ENCODE measurements at places on chromosomes 4 and X.

DNA sequence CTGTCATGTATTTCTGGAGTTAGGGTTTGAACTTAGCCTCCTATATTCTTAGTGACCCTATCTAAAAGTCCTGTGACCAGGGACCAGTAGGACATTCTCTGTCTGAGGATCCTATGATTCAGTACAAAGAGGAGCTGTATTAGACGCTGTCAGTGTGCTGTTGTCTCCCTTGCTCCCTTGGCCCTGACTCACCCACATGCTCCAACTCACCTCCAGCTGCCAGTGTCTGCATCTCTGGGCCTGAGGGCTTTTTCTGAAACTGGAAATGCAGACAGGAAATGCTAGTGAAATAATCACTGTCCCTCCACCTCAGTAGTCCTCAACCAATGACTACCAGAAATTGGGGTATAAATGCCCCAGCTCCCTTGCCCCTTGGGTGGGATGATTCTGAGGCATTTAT, 535.3 kb upstream of the RPS6KA3 start:
- DNase-seq: no peak

DNA sequence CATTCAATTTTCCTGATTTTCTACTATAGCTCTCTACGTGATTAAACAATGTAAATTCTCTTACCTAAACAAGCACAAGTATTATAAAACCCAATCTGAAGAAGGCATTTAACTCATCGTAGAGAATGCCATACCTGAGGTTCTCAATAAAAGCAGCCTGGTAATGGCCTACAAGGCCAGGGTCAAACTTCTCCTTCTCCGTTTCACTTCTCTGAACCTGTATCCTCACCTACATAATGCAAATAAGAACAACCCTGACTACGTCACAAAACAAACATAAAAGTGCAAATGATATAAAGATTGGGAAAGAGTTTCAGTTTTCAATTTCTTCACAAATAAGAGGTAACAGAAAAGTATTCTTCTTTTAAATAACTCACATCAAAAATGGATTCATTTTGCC, 55.6 kb upstream of the STS start:
- DNase-seq: no peak

GRCh38 chr4:155588437-155588836, 78.2 kb upstream of the GUCY1A1 start:
- no peak for DNase-seq

DNA sequence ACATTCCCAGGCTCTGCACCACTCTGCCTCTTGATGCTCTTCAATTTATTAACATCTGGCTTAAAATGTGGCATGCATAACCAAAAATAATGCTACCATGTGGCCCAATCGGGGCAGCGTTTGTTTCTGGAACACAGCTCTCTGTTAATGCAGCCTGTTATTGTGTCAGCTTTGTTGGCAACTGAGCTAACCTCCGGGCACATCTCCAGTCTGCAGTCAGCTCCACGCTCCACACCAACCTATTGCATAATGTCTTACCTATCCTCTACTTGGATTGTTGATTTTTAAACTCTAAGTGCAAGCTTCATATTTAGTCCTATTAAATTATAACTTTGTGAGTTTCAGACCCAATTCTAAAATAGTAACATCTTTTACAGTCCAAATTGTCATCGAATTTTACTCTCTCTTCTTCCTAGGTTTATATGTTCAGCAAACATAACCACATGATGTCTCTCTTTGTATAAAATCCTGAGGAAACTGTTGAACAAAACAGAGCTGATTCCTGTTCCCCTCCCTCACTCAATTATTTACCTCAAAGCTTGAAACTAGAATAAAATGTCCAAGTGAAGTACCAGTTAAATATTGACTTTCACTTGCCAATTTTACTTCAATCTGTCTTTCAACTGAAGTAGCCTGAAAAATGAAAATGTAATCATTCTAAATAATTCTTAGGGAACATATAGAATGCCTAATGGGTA, 92.2 kb upstream of the RAPGEF2 start:
- DNase-seq: no peak

DNA sequence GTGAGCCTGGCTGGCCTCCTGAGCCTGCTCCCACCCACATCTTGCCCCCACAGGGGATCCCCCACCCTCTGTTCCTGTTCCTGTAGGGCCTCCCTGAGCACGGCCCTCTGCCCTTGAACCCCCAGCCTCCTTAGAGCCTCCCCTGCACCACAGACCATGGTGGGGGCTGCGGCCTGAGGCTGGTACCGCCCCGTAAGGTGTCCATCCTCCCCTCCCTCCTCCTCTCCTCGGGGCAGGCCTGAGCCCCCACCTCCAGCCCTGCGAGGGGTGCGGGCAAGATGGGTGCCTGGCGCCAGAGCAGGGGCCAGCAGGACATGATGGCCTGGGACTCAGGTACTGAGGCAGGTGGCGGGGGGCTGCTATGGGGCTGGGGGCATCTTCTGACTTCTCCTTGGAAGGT, 28.4 kb upstream of the FGFR3 start:
- DNase-seq: no peak

DNA sequence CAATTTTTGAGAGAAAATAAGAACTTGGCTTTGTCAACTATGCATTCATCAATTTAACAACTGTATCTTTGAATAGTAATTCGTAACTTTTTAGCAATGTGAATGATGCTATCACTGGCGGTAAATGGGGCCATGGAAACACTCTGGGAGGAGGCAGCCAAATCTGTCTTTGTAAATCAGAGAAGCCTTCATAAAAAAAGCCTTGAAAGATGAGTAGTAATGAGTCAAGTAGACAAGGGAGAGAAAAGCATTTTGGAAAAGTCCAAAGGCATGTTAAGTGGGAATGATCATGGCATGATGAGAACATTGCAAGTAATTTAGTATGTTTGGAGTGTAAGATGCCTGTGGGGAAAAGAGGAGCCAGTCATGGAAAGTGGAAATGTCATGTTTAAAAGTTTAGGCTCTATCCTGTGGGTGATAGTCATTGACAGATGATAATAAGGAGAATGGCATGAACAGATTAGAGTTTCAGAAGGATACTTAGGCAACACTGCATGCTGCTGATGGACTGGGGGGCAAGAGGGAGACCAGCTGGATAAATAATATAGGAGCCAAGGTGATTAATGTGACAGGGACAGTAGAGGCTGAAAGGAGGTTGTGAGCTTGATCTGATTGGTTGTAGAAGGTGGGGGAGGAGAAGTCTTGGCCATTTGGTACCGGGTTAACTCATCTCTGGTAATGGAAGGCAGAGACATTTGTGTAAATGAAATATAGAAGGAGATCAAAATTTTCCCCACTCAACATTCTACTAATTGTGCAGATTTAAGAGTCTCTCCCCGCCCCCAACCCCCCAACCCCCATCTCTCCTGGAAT, 16.3 kb downstream of the SPRY1 start:
- DNase-seq: no peak
